ENCODE measurements at places on chromosomes 2 and 18.

- no peaks in the 10 kb centered on the region for H3K27me3 ChIP-seq
- H3K27ac ChIP-seq: no peak overlapping the region
- no peak for DNase-seq
- no peaks in the 10 kb centered on the region for H3K36me3 ChIP-seq
- H3K4me3 ChIP-seq: no peak overlapping the region
- no peaks in the 10 kb centered on the region for H3K4me1 ChIP-seq
Measured at GRCh38 chr2:80711915-80712314, 407.4 kb upstream of the LRRTM1 start.

DNA sequence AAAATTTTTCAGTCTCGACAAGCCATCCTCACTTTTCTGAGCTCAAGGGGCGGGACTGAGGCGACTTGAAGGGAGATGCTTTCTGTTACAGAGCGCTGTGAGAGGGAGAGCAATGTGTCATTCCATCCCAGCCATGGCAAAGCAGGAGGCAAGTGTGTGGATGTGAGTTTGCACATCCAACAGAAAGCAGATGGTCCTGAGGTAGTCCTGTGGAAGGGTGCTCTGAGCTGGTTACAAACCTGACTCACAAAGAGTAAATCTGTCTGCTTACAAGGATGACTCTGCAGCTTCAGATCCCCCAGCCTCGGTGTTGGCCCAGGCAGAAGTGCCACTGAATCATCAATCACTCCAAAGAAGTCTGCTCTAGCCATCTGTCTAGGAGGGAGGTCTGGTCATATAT is 482.0 kb upstream of the DCC start:
- no peaks in the 10 kb centered on the region for H3K4me1 ChIP-seq
- no peak overlapping the region for H3K27ac ChIP-seq
- DNase-seq: no peak

DNA sequence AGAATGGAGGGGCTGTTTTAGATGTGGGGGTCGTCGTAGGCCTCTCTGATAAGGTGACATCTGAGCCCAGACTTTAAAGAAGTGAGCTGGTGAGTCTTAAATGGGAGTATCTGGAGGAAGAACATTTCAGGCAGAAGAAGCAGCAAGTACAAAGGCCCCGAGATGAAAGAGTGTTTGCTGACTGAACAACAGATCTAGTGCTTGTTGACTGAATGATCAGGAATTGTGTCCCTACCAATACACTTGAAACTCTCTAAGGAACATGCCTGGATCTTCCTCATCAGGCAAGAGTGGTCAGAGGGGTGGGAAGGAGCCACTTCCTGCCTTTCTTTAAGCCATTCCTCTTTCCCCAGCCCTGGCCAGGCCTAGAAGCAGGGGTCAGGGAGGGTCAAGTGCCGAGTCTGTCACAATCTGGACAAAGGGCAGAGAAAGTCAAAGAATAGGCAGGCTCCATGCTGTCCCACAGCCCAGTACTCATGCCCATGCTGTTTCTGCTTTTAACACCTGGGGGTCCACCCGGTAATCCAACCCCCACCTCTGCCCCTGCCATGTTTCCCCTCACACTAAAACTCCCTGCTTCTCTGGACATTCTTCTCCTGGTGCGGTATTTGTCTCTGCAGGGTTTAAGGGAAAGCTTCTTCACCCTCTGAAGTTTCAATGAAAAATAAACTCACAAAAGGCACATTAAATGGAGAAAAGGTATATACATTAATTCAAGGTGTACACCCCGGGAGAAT is 3.0 kb upstream of the TMEM37 start:
- DNase-seq: no peak
- H3K4me1 ChIP-seq: peaks cover 27% of the 10 kb centered on the region
- no peaks in the 10 kb centered on the region for H3K36me3 ChIP-seq

DNA sequence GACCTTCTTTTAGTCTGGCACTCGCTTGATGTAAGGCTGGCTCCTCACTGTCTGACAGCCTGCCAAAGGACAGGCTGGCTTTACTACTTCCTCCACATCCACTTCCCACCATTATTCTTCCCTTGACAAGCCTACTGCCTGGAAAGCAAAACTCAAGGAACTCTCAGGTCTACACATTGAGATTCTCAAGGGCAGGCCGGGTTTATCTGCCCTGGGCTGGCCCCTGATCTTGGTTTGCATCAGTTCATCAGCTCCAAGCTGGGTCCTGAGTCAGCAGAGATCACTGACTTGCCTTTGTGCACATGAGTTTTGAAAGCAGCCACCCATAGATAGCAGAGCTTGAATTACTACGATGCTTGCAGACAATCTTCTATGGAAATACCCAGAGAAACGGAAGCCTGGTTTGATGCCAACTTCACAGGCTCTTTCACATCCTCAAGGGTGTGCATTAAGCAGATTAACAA is 53.9 kb downstream of the KCTD18 start:
- H3K4me1 ChIP-seq: no peaks in the 10 kb centered on the region
- no peak overlapping the region for H3K27ac ChIP-seq
- peaks cover 45% of the 10 kb centered on the region for H3K36me3 ChIP-seq
- DNase-seq: no peak

DNA sequence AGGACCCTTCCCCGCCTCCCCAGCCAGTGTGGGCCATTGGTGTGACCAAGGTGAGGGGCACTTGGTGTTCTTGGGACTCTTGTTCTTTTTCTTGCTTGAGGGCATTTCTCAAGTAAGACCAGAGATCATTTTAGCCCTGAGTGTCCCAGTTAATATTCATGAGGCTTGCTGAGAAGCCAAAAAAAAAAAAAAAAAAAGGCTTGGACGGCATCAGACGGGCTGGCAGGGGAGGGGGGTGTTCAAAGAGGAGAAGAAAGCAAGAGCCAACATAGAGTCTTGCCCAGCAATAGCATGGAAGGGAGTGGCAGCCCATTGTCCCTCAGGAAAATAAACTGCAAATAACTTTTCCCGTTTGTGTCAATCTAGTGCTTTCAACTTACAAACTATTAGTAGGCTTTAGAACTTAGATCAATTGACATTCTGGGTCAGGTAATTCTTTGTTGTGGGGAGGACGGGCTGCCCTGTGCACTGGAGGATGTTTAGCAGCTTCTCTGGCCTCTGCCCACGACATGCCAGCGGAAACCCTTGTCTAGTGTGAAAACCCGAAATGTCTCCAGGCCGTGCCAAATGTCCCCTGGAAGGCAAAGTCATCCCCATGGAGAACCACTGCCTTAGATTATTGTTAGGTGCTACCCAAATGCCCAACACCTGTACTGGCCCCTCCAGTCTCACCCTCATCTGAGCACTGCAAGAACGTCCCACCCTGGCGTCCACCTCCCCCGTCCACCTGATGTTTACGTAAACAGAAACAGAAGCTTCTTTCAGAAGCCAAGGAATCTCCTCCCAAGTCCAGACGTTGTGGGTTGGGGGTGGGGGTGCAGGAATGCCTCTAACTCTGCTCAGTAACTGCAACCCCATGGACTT is 163.4 kb downstream of the BCL2 start:
- DNase-seq: no peak
- no peaks in the 10 kb centered on the region for H3K27me3 ChIP-seq
- no peaks in the 10 kb centered on the region for H3K36me3 ChIP-seq
- H3K27ac ChIP-seq: no peak overlapping the region
- H3K4me3 ChIP-seq: peak overlapping the region; percentile 42

GRCh38 chr18:4237664-4238041 is 217.5 kb downstream of the DLGAP1 start:
- no peaks in the 10 kb centered on the region for H3K4me1 ChIP-seq
- no peak overlapping the region for H3K4me3 ChIP-seq
- H3K27me3 ChIP-seq: no peaks in the 10 kb centered on the region
- H3K27ac ChIP-seq: no peak overlapping the region
- DNase-seq: no peak
- no peaks in the 10 kb centered on the region for H3K36me3 ChIP-seq

DNA sequence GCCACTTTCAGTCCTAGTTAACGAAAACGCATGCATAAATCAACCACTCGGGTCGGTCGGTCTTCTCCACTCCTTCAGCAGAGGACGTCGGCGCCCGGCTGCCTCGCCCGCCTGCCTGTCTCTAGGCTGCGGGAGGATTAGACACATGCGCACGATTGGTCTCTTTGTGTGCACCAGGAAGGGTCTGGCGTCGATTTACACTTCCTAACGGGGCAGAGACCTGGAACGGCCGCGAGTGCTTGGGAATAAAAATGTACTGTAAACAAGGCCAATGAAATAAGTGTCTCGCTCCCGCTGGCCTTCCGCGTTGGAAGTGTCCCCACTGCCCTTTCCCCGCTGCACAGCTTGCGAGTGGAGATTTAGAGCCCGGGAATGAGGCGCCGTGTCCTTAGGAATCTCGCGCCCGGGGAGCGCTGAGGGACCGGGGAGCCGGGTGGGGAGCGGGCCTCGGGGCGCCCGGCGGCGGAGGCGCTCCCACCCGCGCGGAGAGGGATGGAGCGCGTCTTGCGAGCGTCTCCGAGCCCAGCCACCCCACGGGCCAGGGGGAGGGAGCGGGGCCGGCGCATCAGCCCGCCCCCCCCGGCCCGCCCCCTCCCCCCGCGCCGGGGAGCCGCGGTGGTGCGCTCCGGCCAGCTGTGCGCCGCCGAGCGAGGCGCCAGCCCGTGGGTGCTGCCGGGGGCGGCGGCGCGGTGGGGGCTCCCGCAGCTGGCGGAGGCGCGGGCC is at the start of gene DOK6:
TSS of gene DOK6 (plus strand) at position 636 of the 723 bp plus-strand sequence.
- DNase-seq: no peak
- H3K27me3 ChIP-seq: peaks cover 5% of the 10 kb centered on the region
- H3K4me1 ChIP-seq: peaks cover 26% of the 10 kb centered on the region
- H3K27ac ChIP-seq: peak within 1 kb of the TSS; percentile 73

GRCh38 chr18:49709347-49709690 is 104.0 kb downstream of the ACAA2 start:
- H3K4me1 ChIP-seq: no peaks in the 10 kb centered on the region
- H3K36me3 ChIP-seq: no peaks in the 10 kb centered on the region
- DNase-seq: no peak
- no peaks in the 10 kb centered on the region for H3K27me3 ChIP-seq
- no peak overlapping the region for H3K27ac ChIP-seq
- H3K4me3 ChIP-seq: no peak overlapping the region

DNA sequence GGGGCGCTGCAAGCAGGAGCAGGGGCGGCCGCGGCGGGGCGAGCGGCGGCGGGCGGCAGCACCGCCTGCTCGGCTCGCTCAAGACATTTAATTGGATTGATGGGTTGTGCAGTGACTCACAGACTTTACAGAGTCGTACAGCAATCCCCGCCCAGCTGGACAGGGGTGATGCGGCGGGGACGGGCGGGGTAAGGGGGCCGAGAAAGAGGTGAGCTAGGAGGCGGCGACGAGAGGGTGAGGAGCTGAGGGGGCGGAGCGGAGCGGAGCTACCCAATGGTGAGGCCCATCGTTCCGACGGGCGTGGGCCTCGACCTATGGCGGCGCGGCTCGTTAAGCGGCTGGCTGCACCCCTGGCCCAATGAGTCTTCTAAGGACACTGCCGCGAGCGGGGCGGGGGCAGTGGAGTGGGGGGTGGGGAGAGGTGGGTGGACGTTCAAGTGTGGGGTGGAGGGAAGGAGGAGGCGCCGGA is 97.1 kb upstream of the SERTAD2 start:
- no peaks in the 10 kb centered on the region for H3K27me3 ChIP-seq
- H3K36me3 ChIP-seq: no peaks in the 10 kb centered on the region
- H3K4me3 ChIP-seq: peak overlapping the region; percentile 86
- peak; percentile 97 for DNase-seq

GRCh38 chr18:48803518-48803917 is 147.2 kb downstream of the SMAD7 start:
- DNase-seq: no peak
- no peaks in the 10 kb centered on the region for H3K36me3 ChIP-seq
- H3K27me3 ChIP-seq: no peaks in the 10 kb centered on the region
- H3K27ac ChIP-seq: no peak overlapping the region
- H3K4me3 ChIP-seq: no peak overlapping the region
- peaks cover 28% of the 10 kb centered on the region for H3K4me1 ChIP-seq

- no peaks in the 10 kb centered on the region for H3K36me3 ChIP-seq
- no peak overlapping the region for H3K4me3 ChIP-seq
- DNase-seq: no peak
- H3K27me3 ChIP-seq: peaks cover 4% of the 10 kb centered on the region
- H3K4me1 ChIP-seq: no peaks in the 10 kb centered on the region
Measured at GRCh38 chr18:25594351-25594750, 242.4 kb upstream of the ZNF521 start.

GRCh38 chr18:74456349-74457042 is 612 bp downstream of the DIPK1C start:
- peak overlapping the region; percentile 42 for H3K4me3 ChIP-seq
- DNase-seq: no peak
- peaks cover 7% of the 10 kb centered on the region for H3K27me3 ChIP-seq
- H3K36me3 ChIP-seq: no peaks in the 10 kb centered on the region

DNA sequence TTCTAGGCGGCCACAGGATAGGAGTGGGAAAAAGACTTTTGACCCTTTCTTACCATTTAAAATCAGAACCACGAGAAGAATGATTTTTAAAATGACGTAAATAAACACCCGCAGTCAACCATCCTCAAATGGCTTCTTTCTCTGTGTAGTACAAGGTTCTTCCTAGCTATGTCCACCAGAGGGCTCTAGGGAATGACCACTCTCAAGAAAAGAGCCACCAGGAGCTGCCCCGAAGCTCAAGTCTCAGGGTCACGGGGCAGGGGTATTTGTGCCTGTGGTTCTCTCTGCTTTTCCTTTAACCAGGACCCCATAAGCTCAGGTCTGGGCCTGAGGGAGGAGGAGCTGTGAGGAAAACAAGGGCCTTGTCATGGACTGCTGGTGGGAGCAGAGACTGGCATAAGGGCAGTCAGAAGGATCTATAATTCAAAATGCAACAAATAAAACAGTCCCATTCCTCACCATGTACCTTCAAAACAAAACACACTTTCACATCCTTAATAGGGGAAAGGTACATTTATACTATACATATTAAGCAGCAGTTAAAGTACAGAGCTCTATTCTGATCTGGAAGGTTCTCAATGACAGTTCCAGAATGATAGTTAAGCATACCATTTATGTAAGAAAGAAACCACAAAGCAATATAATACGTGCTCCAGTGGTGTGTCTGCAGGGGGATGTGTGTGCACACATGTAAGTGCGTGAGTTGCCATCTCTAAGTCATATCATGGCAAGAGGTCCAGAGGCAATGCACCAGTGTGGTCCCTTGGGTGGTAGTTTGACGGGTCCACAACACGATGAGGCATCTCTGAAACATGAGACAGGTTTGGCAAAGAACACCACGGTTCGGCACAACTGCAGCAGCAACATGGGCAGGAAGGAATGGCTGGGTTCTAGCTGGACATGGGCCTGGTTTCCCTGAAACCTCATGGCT is 18.6 kb downstream of the LYPD1 start:
- DNase-seq: no peak
- no peaks in the 10 kb centered on the region for H3K36me3 ChIP-seq
- no peak overlapping the region for H3K4me3 ChIP-seq
- no peak overlapping the region for H3K27ac ChIP-seq

GRCh38 chr2:46239175-46239846 is 57.9 kb upstream of the EPAS1 start:
- H3K27me3 ChIP-seq: no peaks in the 10 kb centered on the region
- no peaks in the 10 kb centered on the region for H3K36me3 ChIP-seq
- H3K4me3 ChIP-seq: no peak overlapping the region
- peak overlapping the region; percentile 29 for H3K27ac ChIP-seq
- DNase-seq: no peak
- H3K4me1 ChIP-seq: peaks cover 4% of the 10 kb centered on the region
